Fibroblast of gingiva (primary cell): ENCODE measurements at places on chromosomes 4 and X.
A peak's percentile ranks its signal among the peaks of the same experiment; 100 is the strongest.

GRCh38 chr4:7941111-7941964, 1.7 kb upstream of the AFAP1 start:
- peak; percentile 42 for DNase-seq

- no peak for DNase-seq
Observed at GRCh38 chr4:137000432-137000831, 531.9 kb downstream of the PCDH18 start.

- DNase-seq: no peak
Observed at GRCh38 chrX:151183912-151184565, 7.7 kb downstream of the GPR50 start.

DNA sequence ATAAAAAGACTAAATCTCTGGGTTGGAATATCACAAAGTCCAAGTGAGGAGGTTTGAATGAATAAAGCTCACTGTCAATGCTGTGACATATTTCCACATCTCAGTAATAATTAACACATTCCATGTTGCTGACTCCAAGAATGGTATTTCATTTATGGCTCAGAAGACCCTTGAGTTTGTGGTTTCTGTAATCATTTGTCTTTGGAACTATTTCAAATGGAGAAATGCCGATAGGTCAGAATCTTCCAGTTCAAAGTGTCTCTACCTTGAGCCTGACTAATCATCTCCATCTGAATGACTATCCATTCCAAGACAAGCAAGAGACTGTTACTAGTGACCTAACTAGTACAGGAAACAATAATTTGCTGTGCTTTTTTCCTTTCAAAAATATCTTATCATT, 24.2 kb upstream of the SLC2A9 start:
- DNase-seq: no peak

GRCh38 chrX:103215425-103215991, 600 bp downstream of the BEX4 start:
- no peak for DNase-seq

- no peak for DNase-seq
Observed at GRCh38 chrX:46407753-46408130, 137.5 kb downstream of the ZNF674 start.

DNA sequence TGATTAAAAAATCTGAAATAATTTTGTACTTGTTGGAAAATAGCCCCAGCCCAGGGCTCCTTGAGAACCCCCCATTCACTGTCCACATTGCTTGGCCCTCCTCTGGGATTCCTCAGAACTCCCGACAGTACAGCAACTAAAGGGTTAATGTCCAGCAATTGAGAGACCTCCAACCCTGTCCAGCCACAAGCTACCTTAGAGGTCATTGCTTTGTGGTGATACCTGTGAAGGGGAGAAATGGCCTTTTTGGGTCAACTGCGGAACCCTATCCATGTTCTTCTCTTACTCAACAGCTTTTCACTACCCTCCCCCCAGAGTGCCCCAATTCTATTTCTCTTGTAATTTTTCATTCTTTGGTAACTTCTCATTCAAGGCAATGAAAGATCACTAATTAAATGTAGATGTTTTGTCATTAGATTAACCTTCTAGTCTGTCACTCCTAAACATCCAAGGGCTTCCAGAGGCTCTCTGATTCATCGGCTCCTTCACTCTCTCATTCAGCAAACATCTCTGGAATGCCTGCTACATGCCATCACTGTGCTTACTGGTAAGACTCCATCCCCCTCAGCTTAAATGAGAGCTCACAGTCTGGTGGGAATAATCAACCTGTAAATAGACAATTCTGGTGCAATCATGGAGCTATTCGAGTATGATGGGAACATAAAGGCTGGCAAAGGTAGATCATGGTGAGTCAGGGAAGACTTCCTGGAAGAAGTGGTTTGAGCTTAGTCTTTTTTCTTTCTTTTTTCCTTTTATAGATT, 241.4 kb upstream of the PGRMC2 start:
- DNase-seq: peak; percentile 97

GRCh38 chrX:48471504-48471903, 1.4 kb upstream of the SLC38A5 start:
- DNase-seq: no peak
